ENCODE measurements at places on chromosomes 13 and 19. TPM values are rescaled to one million over a fixed set of nuclear protein-coding genes. Genes with fewer than 3 reads are reported as not detected.
A peak's percentile ranks its signal among the peaks of the same experiment; 100 is the strongest.

- H3K36me3 ChIP-seq, result no peaks in the 10 kb centered on the region
- H3K4me1 ChIP-seq, result peaks cover 11% of the 10 kb centered on the region
- peak; percentile 73 for DNase-seq
- no peaks in the 10 kb centered on the region for H3K27me3 ChIP-seq
- peak overlapping the region; percentile 55 for H3K27ac ChIP-seq
- H3K4me3 ChIP-seq, result no peak overlapping the region
Observed at GRCh38 chr13:113647351-113648215, 10.4 kb downstream of the ATP4B start.

GRCh38 chr19:15836330-15837220 lies 21.1 kb upstream of the OR10H1 start:
- H3K4me3 ChIP-seq, result peak overlapping the region; percentile 66
- DNase-seq, result peak; percentile 100
- H3K27ac ChIP-seq, result peak overlapping the region; percentile 95
- H3K36me3 ChIP-seq, result no peaks in the 10 kb centered on the region
- H3K27me3 ChIP-seq, result no peaks in the 10 kb centered on the region

- H3K27ac ChIP-seq, result peak overlapping the region; percentile 33
- no peaks in the 10 kb centered on the region for H3K27me3 ChIP-seq
- H3K4me3 ChIP-seq, result no peak overlapping the region
- DNase-seq, result peak; percentile 52
- H3K36me3 ChIP-seq, result no peaks in the 10 kb centered on the region
Observed at GRCh38 chr13:44120849-44121755, 241.4 kb downstream of the LACC1 start.

- DNase-seq, result peak; percentile 89
- no peaks in the 10 kb centered on the region for H3K27me3 ChIP-seq
- H3K4me1 ChIP-seq, result peaks cover 23% of the 10 kb centered on the region
- H3K4me3 ChIP-seq, result peak within 1 kb of the TSS; percentile 98
Observed at GRCh38 chr19:58150328-58150921, at the start of gene ZNF329. TSS of gene ZNF329 (minus strand) at chr19:58150789. CDS start at chr19:58129503, 21,286 bp downstream.

DNA sequence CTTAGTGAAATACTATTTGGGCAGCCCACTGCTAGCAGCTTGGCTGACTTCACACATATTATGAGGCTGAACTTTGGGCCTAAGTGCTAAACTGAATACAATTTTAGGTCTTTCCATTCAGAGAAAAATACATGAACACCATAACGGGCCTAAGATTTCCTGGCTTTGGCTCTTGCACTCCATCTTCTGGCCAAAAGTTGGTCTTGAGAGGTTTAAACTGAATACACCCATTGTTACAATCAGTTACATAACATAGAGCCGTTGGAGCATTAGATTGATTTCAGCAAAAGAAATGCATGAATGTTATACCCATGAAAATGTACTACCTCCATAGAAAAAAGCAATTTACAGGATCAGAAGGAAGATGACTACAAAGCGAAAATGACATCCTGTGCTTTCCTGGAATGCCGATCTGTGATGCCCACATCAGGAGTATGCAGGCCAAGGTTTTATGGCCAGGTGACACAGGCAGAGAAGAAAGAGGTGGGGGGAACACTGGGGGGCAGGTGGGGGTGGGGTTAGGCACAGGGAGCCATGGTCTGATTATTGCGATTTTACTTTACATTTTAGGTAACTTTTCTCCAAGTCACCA lies 11.1 kb upstream of the SHISA2 start:
- H3K4me1 ChIP-seq, result peaks cover 8% of the 10 kb centered on the region
- H3K36me3 ChIP-seq, result no peaks in the 10 kb centered on the region
- peak; percentile 90 for DNase-seq
- H3K27ac ChIP-seq, result no peak overlapping the region
- H3K4me3 ChIP-seq, result no peak overlapping the region

GRCh38 chr13:51819544-51819943 lies 15.6 kb upstream of the DHRS12 start:
- H3K4me3 ChIP-seq, result no peak overlapping the region
- no peaks in the 10 kb centered on the region for H3K36me3 ChIP-seq
- H3K4me1 ChIP-seq, result peaks cover 35% of the 10 kb centered on the region
- peaks cover 3% of the 10 kb centered on the region for H3K27me3 ChIP-seq

- H3K27me3 ChIP-seq, result no peaks in the 10 kb centered on the region
- no peak for DNase-seq
- no peak overlapping the region for H3K4me3 ChIP-seq
- H3K36me3 ChIP-seq, result peaks cover 68% of the 10 kb centered on the region
- peaks cover 13% of the 10 kb centered on the region for H3K4me1 ChIP-seq
- H3K27ac ChIP-seq, result no peak overlapping the region
Observed at GRCh38 chr19:1374250-1374577, 9.5 kb upstream of the NDUFS7 start.

DNA sequence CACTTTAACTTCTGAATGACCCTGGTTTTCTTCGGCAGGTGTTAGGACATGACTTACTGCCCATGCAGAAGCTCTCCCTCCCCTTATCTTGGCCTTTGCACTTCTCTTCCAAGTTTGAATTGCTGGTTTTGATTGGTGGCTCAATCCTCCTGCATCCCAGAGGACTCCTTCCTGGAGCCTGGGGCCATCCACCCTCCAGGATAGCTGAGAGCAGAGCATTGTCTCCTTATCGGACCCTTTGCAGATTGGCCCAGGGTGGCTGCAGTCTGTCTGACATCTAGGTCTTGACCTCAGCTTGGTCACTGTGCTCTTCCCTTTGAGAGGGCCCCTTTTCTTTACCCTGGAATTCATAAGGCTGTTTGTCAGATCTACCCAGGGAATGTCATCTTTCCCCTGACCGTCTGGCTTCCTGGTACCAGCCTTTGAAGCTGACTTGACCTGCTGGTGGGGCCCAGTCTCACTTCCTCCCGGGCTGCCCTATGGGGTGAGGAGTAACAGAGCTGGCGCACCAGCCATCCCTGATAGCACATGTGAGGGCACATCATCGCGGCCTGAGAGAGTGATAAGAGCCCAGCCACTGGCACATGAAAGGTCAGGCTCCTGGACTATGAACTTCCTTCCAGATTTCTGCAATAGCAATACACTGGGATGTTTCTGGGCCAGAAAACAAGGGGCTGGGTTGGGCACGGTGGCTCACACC lies 172.9 kb upstream of the UBL3 start:
- no peaks in the 10 kb centered on the region for H3K27me3 ChIP-seq
- no peak overlapping the region for H3K27ac ChIP-seq
- no peaks in the 10 kb centered on the region for H3K4me1 ChIP-seq
- H3K36me3 ChIP-seq, result no peaks in the 10 kb centered on the region
- DNase-seq, result no peak

DNA sequence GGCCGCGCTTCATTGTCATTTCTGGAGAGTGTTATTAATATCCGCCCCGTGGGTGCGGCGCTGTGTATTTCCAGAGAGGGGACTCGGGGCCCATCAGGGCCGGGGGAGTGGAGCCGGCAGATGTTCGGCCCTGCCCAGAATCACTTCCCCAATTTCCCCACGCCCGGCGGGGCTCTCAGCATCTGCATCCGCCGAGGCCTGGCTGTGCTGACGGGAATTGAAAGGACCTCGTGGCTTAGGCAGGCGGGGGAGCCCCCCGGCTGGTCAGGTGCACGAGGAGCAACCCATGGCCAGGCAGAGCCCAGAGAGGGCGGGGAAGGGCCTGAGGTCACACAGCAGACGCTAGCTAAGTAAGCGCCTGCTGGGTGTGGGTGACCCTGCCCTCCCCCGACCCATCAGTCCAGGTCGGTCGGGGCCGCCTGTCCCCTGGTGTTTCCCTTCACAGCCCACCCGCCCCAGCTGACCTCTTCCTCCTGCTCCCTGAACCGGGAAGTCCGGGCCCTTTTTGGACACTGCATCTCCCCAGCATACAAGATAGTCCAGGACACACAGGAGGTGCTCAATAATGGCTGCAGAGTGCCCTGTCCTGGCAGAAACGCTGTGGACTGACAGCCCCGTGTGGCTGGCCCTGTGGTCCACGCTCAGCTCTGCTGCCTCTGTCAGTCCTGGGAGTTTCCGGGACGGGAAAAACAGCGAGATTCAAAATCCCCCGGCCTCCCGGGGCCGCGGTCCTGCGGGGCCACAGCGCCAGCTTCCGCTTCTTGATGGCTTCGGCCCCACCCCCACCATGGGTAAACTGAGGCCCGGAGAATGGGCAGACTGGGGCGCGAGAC lies 22.1 kb downstream of the ARID3A start:
- H3K36me3 ChIP-seq, result no peaks in the 10 kb centered on the region
- peak overlapping the region; percentile 22 for H3K27ac ChIP-seq
- H3K4me1 ChIP-seq, result peaks cover 17% of the 10 kb centered on the region
- H3K27me3 ChIP-seq, result peaks cover 6% of the 10 kb centered on the region
- H3K4me3 ChIP-seq, result no peak overlapping the region

- no peak overlapping the region for H3K27ac ChIP-seq
- DNase-seq, result no peak
- no peak overlapping the region for H3K4me3 ChIP-seq
- H3K4me1 ChIP-seq, result peaks cover 5% of the 10 kb centered on the region
Observed at GRCh38 chr13:113442354-113442984, 10.8 kb downstream of the ADPRHL1 start.

FRY gene
- total RNA-seq, result 55.9 TPM

ZNF729 gene
- total RNA-seq, result 0.04 TPM
